Caki2 (cell line): ENCODE measurements at places on chromosomes 1 and 21. TPM values are rescaled to one million over a fixed set of nuclear protein-coding genes. Genes with fewer than 3 reads are reported as not detected.

Gene CDC7
- total RNA-seq = 3.5 and 8.4 TPM in 2 replicates

Gene GPR161
- total RNA-seq = 7.2 and 7.8 TPM in 2 replicates

Gene ACTN2
- 0.71 and 4.8 TPM in 2 replicates for total RNA-seq

Gene CASP9
- 31.0 and 36.5 TPM in 2 replicates for total RNA-seq

Gene LYPD8
- total RNA-seq = not detected in 2 replicates

Gene GSTM1
- not detected in 2 replicates for total RNA-seq

Gene SSX2IP
- total RNA-seq = 13.8 and 21.4 TPM in 2 replicates

Gene CBR1
- total RNA-seq = 470 and 520 TPM in 2 replicates

Gene ATAD3C
- total RNA-seq = not detected in 2 replicates

Gene OLIG2
- total RNA-seq = not detected in 2 replicates

Gene GJB3
- total RNA-seq = 0.58 TPM in 1 of 2 replicates, not detected in the other

Gene UTP11
- 45.4 and 105 TPM in 2 replicates for total RNA-seq

Gene CLIC6
- not detected in 2 replicates for total RNA-seq

Gene GBP5
- not detected in 2 replicates for total RNA-seq

Gene TAF5L
- 7.5 and 10.1 TPM in 2 replicates for total RNA-seq

Gene NTRK1
- total RNA-seq = not detected in 2 replicates

Gene ESPN
- total RNA-seq = 4.8 and 6.9 TPM in 2 replicates

Gene ADCY10
- 0.20 TPM in 1 of 2 replicates, not detected in the other for total RNA-seq

Gene TTC34
- total RNA-seq = not detected in 2 replicates

Gene WDR64
- not detected in 2 replicates for total RNA-seq

Gene ICOSLG
- 4.5 and 5.0 TPM in 2 replicates for total RNA-seq

Gene TDRD5
- total RNA-seq = not detected in 2 replicates

Gene OR2L2
- not detected in 2 replicates for total RNA-seq

Gene ADGRL4
- not detected in 2 replicates for total RNA-seq
